ENCODE measurements at places on chromosomes 5 and 9.

DNA sequence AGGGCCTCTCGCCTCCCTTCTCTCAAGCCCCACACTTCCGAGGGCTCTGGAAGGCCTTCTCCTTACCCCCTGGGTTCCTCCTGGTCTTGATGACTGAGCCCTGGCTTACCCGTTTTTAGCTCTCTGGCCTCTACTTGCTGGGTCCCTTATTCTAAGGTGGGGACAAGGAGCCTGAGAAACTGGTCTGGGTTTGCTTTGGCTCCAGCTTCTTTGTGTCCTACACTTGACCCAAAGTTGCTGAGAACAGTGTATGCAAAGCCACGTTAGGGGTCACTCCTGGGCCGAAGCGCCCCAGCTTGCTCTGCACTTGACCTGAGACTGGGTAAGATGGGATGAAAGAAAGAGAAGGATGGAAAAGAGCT, 788 bp downstream of the ZNF346 start:
- DNase-seq: no peak

GRCh38 chr5:98770209-98770910, 3.1 kb upstream of the RGMB start:
- peak; percentile 14 for DNase-seq

DNA sequence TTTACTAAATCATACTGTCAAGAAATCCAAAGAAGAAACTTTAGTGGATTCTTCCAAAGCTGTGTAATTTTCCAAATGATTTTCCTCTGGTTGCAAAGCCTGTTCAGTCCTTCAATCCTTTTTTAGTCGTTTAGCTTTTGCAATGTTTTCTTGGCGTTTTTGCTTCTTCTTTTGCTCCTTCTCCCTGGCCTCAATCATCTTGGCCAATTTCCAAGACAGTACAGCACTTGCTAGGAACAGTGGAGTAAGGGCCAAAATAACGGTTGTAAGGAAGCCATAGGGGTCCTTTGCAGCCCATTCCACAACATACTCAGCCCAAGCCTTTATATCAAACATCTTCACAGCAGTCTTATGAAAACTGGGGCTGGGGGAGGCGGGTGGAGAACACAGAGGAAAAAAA, 2.4 kb downstream of the SMIM15 start:
- DNase-seq: no peak

- DNase-seq: no peak
These were observed 262.5 kb upstream of the C9orf72 start for GRCh38 chr9:27835746-27836145.

- DNase-seq: no peak
These were observed 14.8 kb downstream of the SPTLC1 start for GRCh38 chr9:92100237-92100911.

DNA sequence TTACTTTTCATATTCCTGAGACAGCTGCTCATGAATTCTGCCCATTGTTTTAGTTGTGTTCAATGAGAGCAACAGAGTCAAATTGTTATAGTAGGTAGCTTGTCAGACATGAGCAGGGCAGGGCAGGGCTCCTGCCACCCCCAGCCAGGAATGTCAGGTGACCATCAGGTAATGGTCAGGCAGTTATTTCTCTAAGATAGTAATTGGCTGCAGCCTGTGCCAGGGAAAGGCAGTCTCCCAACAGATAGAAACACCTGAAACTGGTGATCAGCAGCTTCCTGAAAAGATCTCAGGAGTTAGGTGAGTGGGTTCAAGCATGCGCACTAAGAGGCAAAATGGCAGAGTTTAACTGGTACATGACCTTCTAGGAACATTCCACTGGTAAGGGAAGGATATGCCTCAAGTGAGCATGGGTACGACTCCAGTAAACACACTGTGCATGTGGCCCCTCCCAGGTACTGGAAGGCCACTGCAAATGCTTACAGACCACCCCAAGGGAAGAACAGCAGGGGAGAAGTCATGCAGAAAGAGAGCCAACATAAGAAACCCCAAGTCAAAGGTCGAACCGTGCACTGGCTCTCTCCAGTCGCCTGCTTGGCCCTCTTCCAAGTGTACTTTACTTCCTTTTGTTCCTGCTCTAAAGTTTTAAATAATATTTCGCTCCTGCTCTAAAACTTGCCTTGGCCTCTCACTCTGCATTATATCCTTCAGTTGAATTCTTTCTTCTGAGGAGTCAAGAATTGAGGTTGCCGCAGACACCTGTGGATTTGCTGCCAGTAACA, 25.1 kb downstream of the CARTPT start:
- DNase-seq: no peak

DNA sequence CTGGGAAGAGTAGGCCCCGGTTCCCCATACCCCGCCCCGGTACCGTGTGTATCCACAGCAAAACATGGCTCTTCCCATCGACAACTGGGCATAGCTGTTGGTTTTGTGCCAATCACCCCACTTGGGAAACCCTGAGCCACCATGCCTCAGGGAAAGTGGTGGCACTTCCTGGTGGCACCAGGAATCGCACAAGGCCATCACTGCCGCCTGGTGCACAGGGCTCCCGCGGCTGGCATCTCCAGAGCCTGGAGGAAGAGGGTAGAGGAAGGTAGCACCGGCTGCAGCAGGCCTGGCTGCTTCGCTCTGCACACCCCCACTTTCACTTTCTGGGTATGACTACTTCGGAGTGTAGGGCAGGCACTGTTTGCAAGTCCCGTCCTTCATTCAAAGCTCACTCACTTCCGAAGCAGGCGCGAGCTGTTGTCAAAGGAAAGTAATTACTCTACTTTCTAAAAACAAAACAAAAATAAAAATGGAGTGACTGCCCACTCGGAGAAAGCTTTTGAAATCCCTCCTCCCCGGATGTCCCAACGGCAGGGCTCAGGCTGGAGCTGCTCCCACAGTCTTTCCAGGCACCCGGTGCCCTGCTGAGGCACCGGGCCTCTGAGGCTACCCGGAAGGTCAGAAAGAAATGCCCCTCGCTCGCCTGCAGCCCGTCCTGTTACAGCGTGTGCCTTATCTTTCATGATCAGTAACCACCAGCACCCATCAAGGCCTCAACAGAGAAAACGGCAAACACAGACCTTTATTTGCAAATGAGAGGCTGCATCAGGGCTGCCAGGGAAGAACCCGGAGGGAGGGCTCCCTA, 2.0 kb downstream of the BRD3 start:
- no peak for DNase-seq

- no peak for DNase-seq
These were observed 11.2 kb downstream of the ROPN1L start for GRCh38 chr5:10452768-10453331.

GRCh38 chr9:92048924-92049625, 66.1 kb downstream of the SPTLC1 start:
- no peak for DNase-seq

DNA sequence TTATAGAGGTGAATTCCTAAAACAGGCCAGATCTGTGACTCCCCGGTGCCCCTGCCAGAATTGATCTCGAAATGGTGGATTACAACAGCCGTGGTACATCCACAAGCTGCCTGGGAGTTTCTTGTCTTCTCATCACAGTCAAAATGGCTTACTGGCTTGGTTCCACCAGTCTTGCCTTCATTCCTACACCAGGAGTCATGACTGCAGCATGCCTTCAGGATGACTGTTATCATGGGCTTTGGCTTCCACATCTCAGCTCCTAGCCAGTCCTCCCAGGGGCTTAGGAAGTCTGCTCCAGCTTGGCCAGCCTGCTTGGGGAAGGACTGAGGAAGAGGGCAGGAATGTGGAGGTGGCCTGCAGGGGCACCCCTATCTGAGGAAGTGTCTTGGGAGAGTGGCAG, 132.9 kb upstream of the NR3C1 start:
- DNase-seq: no peak

DNA sequence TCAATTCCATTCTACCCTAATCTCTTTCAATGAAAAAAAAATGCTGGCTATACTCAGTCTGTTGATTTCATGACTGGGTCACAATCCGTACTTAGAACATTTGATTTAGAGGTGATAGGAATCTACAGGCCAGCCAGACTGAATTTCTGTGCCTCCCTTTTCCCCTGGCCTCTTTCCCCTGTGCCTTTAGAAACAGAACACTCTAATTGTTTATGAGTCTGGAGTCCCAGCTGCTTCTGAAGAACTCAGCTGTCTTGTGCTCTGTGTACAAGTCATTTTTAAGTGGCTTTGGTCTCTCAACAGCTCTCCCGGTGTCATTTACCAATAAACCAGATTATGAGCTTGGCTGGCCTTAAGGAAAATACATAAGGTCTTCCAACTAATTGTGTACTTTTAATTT, 94.1 kb upstream of the ITGA2 start:
- no peak for DNase-seq

DNA sequence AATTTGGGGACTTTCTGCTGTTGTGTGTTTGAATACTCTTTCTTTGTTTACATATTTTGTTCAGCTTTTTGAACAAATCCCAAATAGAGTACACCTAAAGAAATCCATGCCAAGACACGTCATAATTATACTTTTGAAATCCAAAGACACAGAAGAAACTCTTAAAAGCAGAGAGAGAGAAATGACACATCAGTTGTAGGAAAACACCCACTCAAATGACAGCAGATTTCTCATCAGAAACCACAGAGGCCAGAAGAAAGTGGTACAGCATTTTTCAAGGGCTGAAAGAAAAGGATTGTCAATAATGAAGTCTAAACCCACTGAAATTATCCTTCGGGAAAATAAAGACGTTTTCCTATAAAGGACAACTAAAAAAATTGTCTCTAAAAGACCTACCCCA, 378.6 kb downstream of the GADD45G start:
- DNase-seq: no peak

GRCh38 chr5:36796155-36796554, 80.4 kb upstream of the NIPBL start:
- DNase-seq: no peak

GRCh38 chr5:180595381-180596114, 4.2 kb upstream of the SCGB3A1 start:
- no peak for DNase-seq

DNA sequence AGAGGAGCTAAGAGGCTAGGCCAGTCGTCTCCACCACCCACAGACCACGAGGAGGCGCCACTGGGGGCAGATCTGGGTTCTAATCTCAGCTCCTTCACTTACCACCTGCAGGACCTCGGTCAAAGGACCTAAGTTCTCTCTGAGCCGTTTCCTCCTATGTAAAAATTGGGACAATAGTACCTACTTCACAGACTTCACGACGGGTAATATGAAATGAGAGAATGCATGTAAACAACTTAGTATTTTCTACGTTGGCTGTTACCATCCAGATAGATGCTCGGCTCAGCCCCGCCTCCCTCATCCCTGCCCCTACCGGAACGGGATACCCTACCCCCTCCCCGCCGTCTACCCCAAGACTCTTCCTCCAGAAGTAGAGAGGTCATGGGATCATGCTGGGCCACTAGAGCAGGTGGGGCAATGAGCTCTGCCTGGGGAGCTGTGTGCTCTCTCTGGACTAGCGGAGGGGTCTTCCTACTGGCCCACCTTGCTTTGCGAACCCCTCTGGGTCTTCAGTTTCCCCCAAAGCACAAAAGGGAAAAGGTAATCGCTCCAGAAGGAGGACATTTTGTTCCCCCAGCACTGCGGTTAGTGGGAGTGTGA, 541 bp downstream of the GNPDA1 start:
- no peak for DNase-seq

- no peak for DNase-seq
These were observed 173.2 kb downstream of the GAS1 start for GRCh38 chr9:86774116-86774515.

DNA sequence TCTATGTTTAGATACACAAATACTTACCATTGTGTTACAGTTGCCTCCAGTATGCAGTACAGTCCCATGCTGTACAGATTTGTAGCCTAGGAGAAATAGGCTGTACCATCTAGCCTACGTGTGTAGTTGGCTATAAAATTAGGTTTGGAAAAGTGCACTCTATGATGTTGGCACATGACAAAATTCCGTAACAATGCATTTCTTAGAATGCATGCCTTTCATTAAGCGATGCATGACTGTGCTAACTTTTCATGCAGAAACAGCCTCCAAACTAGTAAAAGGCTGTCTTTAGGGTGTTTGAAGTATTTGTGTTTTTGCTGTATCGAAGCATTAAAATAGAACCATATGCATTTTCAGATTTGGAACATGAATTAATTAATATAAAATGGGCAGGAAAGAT, 157.9 kb downstream of the RMI1 start:
- no peak for DNase-seq

DNA sequence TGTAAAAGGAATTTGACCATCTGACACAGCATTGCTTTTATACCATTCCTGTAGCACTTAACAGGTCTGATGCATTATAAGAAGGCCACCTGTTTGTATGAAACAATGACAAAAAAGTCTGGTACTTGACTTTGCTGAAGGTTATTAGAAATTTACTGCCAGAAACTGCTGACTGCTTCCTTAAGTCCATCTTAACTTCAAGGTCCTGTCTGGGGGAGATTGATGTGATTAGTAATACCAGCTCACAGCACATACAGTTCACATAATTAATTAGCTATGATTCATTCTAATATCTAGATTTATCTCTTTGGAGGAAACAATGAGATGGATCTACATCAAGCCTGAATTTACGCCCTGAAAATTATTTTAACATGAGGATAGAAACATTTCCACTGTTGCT, 49.6 kb upstream of the TEK start:
- no peak for DNase-seq

- no peak for DNase-seq
These were observed 67.0 kb upstream of the SIMC1 start for GRCh38 chr5:176171171-176171760.

DNA sequence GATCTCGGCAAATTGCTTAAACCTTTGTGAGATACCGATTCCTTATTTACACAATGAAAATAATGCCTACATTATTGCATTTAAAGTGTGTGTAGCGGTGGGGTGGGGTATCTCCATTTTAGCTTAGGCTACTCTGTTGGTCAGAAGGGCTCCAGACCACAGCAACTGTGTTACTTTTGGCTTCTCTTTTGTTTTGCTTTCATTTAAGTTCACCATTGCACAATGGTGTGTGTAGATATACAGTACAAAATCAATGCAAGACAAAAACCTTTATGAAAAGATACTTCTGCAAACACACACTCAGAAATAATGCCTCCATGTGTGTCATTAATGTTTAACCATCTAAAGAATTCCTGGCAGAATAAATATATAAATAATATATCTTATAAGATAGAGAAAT, 279.4 kb downstream of the FBXL17 start:
- DNase-seq: no peak

GRCh38 chr5:11104651-11105112, 343.6 kb upstream of the DAP start:
- DNase-seq: no peak

GRCh38 chr9:121708768-121709488, 57.5 kb downstream of the DAB2IP start:
- DNase-seq: no peak

GRCh38 chr9:135079676-135080075, 7.8 kb upstream of the OLFM1 start:
- DNase-seq: no peak

- DNase-seq: no peak
These were observed 25.6 kb downstream of the STC2 start for GRCh38 chr5:173302546-173303155.
